SW480 (cell line): ENCODE measurements at places on chromosomes 11 and 22.

GRCh38 chr11:9664276-9665171 is 647 bp downstream of the SWAP70 start:
- peak; percentile 65 for DNase-seq

DNA sequence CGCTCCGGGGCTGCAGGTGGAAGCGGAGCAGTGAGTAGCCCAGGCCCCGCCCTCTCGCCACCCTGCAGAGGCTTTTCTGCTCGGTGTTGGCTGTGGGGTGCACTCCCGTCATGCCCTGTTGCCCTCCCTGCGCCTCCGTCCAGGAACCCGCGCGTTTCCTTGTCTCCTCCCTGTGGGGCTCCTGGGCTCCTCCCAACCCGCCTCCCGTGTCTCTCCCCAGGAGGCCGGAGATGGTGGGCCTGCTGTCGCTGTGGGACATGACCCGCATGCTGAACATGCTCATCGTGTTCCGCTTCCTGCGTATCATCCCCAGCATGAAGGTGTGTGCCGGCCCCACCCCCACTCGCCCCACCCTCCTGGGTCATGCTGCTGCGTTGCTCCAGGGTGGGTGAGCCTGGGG is 32.4 kb downstream of the TPCN2 start:
- DNase-seq, result no peak

DNA sequence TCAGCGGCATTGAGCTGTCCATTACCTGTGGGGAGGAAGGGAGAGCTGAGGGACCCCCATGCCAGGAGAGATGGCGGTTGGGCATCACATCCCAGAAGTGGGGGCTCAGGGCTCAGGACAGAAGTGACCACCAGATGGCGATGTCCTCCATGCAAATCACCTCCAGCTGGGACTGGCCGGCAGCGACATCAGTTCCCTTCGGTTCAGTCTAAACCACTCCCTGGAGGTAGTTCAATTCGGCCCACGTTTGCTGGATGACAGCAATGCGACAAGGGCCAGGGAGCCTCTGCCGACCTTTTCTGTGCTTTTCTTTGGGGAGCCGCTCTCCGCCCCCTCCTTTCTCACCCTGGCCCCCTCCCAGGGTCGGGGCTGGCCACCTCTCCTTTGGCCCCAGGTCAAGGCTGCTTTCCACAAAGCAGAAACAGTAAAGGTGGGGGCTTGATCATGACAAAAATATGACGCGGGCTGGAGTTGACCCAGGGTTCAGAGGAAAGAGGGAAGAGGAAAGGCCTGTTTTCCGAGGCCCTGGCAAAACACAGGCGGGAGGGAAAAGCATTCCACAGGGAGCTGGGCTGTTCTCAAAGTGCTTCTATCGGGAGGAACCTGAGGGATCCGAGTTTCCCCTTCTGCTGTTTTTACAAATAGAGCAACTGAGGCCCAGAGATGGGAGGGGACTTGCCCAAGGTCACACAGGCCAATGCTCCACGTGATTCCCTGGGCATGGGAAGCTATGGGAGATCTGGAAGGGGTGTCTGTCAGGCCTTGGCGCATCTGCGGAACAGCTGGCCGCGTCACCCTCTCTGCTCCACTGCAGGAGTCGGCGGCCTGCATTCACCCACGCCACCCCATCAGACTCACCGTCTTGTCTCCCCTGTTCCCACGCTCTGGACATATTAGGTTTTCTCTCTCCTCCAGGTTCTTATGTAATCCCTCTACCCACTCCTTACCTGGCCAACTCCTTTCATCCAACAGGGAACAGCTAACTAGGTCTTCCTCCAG is 54.7 kb downstream of the FBXO7 start:
- DNase-seq, result peak; percentile 81

GRCh38 chr22:35882211-35883030 is 146.2 kb downstream of the RBFOX2 start:
- no peak for DNase-seq

GRCh38 chr22:39871008-39871798 is 22.4 kb downstream of the ENTHD1 start:
- DNase-seq, result no peak
